ENCODE measurements at places on chromosomes 1 and 21.
A peak's percentile ranks its signal among the peaks of the same experiment; 100 is the strongest.

DNA sequence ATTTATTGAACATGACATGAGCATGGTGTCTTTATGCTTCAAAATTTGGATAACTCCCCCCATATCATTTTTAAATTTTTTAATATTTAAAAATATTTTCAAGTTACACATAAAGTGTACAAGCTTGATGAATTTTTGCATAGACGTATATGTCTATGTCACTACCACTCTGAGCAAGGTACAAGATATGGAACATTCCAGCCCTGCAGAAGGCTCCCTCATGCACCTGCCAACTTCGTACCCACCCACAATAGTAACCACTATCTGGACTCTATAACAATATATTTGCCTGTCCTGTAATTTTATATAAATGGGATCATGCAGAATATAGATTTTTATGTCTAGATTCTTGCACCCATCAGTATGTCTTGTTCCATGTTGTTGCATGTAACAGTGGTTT lies 74.5 kb downstream of the CNST start:
- no peak for DNase-seq

- peak; percentile 90 for DNase-seq
These were observed at the start of gene CDKN2C for GRCh38 chr1:50969611-50970508. TSS of gene CDKN2C (plus strand) at chr1:50970245. CDS start at chr1:50970369, 124 bp downstream.

- DNase-seq: no peak
These were observed 46.9 kb downstream of the YARS1 start for GRCh38 chr1:32770221-32770731.

- DNase-seq: no peak
These were observed 38.6 kb upstream of the METTL18 start for GRCh38 chr1:169833179-169833901.

DNA sequence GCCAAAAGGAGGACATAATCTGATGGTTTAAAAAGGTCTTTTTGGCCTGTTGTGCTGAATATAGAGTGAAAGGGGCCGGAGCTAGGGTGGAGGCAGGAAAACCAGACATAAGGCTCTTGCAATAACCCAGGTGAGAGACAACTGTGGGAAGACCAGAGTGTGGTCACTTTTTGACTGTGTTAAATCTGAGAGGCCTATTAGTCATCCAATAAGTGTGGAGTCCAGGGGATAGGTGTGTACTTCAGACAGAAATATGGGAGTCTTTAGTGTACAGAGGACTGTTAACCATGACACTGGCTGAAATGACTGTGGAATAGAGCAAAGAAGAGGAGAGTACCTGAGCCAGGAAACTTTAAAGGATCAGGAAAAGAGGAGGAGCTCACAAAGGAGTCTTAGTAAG lies 89.3 kb downstream of the VAV3 start:
- DNase-seq: no peak

- peak; percentile 22 for DNase-seq
These were observed 16.9 kb downstream of the RPTN start for GRCh38 chr1:152141971-152142584.

GRCh38 chr1:221851336-221851735 lies 109.4 kb upstream of the DUSP10 start:
- no peak for DNase-seq

GRCh38 chr1:175470078-175470477 lies 273.3 kb downstream of the TNR start:
- DNase-seq: no peak

DNA sequence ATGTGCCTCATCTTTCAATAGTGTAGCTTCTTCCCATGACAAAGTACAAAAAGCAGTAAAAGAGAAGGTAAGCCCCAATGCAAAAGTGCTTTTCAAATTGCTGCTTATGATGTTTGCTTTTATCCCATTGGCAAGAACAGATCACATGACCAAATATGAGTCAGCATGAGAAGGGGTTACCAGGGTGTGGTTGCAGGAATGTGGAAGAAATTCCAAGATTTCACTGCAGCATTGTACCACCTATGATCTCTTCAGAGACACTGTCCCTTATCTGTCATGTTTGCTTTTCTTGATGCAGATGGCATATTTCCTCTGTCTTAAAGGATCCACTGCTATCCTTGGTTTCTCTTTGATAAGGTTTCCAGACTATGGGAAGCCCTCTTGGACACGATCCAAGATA lies 1006.9 kb upstream of the PRMT6 start:
- no peak for DNase-seq

GRCh38 chr21:34100790-34101189 lies 27.4 kb downstream of the MRPS6 start:
- DNase-seq: no peak

- DNase-seq: no peak
These were observed 311.8 kb upstream of the DPYD start for GRCh38 chr1:98232678-98233077.

DNA sequence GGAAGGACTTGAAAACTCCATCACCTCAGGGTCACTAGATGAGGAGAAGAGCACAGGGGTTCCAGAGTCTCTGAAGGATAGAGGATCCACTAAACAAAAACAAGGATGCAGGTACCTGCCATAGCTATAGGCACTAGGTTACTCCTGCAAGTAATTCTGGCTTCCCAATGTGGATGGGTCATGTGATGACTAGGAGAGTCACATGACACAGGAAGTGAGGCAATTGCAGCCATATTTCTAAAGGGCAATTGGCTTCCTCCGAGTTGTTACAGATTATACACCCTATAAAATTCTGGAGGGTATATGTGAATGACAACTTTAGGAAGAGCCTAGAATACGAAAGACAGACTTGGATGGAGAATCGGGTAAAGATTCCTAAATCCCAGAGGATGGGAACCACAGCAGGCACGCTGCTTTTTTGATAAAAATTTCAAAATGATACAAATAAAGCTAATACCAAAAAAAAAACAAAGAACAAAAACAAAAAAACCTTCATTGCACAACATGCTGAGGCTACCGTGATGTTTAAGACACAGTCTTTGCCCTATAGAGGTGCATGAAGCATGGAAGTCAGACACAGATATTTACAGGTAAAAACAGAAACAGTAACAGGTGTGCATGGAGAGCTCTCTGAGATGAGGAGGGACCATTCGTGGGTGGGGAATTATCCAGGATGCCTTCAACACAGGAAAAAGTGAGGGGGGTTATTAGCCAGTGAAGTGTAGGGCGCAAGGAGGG lies 10.5 kb downstream of the MTX1 start:
- peak; percentile 71 for DNase-seq

GRCh38 chr1:150550222-150551050 lies 1.2 kb downstream of the ADAMTSL4 start:
- peak; percentile 84 for DNase-seq

- no peak for DNase-seq
These were observed 49.5 kb downstream of the FASLG start for GRCh38 chr1:172708452-172708851.

DNA sequence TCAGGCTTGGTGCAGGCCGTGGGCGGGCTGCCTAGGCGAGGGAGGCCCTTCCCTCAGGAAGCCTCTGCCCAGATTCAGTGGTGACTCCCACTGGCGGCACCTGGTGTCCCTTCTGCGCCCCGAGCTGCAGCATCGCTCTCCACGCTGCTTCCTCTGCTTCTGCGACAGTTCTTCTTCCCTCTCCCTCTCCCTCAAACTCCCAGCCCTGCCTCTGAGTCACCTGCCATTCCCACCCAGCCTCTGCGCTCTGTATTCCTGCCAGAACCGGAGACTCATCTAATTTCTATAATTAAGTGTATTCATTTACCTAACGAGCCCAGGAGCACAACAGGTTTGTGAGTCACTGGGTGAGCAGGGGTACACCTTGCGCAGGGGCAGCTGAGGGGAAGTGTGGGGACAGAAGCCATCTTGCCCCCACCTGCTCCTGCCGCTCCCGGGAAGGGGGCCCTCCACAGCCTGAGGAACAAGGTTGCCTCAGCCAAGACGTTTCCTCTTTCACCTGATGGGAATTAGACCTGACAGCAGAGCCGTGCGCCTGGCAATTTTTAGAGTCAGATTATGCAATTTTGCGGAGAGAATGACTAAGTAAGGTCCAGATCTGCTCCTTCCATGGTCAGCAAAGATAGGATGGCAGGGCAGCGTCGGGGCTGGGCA lies 19.4 kb downstream of the KCNC4 start:
- no peak for DNase-seq

DNA sequence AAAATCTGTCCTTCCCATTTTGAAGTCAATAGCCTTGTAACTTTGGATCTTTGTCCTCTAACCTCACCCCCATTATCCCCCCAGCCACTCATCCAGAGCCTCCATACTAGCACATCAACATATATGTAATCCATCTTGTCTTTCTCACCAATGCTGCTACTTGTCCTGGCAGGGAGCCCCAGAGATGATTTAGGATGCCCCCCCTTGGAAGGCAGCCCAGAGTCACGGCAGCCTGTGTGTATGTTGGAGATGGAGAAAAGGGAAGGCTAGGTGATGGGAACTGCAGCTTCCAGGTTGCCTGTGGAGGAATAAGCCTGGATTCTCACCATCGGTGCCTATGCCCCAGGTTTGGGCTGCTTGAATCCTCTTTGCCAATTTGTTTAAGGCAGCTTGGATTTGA lies 51.7 kb upstream of the SCMH1 start:
- no peak for DNase-seq

- DNase-seq: no peak
These were observed 18.4 kb upstream of the DNASE2B start for GRCh38 chr1:84379917-84380180.

- no peak for DNase-seq
These were observed 122.8 kb downstream of the LBR start for GRCh38 chr1:225304996-225305395.

Data from muscle of back (tissue), 13 donors.